GOT3 (cell line): ENCODE measurements at places on chromosomes 2 and 18.
A peak's percentile ranks its signal among the peaks of the same experiment; 100 is the strongest.

GRCh38 chr2:156526950-156527636 lies 90.9 kb downstream of the GPD2 start:
- DNase-seq = no peak

DNA sequence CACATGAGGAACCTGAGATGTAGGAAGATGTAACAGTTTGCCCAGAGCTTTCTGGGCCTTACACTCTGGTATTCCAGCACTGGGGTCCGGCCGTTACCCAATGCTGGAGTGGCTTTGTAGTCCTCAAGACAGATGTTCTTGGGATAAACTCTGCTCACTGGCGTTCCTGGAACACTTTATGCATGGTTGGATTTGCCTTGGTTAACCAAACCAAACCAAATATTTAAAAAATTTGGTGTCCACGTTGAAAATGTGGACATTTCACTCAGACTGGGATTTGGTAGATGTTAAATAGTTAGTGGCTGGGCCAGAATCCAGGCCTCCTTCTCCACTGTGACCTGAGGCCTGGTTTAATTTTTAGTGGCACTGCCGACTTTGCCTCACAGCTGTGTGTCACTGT lies 81.5 kb downstream of the ACOXL start:
- DNase-seq = no peak

- DNase-seq = peak; percentile 8
These were observed at the start of gene ALK for GRCh38 chr2:29921560-29921915. Gene ALK, minus strand, starts transcription at chr2:29921586. Its CDS starts 927 bp downstream, at chr2:29920659.

DNA sequence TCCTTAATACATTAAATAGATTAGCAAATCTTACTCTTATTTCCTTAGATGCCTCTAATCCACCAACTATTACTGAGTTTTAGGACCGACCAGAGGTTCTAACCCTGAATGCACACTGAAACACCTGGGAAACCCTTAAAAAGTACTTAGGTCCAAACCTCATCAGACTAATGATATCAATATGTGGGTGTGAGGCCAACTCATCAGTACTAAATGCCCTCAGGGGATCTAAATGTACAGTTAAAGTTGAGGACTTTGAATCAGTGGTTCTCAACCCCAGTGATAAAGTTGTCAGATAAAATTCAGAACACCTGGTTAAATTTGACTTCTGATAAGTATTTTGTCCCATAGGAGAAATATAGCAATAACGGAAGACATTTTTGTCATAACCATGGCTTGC lies 20.9 kb downstream of the MMADHC start:
- no peak for DNase-seq

GRCh38 chr2:205850611-205851010 lies 168.3 kb downstream of the NRP2 start:
- DNase-seq = no peak

- DNase-seq = no peak
These were observed 144.8 kb upstream of the CYP26B1 start for GRCh38 chr2:72292433-72292832.

DNA sequence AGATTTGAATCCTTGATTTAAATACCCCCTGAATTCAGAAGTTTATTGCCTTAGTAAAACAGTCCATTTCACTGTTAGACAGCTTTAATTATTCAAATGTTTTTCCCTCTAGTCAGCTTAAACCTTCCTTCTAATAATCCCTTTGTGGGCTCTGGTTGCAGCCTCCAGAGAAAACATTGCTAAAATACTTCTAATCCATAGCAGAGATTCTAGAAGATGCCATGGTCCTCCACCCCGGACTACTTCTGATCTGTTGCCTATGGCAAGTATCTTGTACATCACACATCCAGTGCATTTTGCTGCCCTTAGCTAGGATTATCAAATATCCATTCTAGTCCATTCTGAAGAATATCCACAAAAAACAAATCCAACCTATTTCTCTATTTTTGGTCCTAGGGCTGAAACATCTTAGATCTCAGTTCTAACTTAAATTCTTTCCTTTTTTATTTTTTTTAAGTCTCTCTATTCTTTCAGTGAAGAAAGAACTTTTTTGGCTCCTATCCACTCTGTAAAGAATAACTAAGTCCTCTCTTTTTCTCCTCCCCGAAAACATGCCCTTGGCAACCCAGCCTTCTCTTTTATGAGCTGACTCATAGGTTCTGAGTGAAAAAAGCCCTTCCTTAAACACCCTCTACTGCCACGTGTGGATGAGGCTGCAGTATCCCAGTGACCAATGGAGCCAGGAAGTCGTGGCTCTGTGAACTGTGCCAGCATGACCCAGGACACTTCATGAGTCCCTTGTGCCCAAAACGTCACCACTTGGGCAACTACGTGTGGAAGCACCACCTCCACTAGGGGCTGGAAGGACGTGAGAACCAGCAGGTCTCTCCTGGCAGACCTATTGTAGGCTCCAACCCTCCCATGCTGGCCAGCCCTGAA lies 349.8 kb downstream of the TNS1 start:
- peak; percentile 71 for DNase-seq

DNA sequence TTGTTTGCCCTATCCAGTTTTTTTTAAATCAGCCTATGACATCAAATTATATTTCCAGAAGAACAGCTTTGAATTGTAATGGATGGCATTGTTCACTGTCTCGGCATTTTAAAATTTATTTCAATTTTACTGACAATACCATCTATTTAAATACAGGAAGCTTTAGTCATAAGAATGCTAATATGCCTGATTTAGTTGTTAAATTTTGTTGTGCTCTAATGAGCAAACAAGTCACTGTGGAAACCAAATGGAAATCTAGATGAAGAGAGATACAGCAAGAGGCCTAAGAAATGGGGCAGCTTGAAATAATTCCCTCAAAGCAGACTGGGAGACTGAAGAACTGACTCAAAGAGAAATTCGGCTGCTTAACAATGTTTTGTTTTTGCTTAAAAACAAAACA lies 76.8 kb downstream of the OSBPL6 start:
- DNase-seq = no peak

GRCh38 chr2:45265336-45265735 lies 256.1 kb upstream of the SIX2 start:
- DNase-seq = no peak

DNA sequence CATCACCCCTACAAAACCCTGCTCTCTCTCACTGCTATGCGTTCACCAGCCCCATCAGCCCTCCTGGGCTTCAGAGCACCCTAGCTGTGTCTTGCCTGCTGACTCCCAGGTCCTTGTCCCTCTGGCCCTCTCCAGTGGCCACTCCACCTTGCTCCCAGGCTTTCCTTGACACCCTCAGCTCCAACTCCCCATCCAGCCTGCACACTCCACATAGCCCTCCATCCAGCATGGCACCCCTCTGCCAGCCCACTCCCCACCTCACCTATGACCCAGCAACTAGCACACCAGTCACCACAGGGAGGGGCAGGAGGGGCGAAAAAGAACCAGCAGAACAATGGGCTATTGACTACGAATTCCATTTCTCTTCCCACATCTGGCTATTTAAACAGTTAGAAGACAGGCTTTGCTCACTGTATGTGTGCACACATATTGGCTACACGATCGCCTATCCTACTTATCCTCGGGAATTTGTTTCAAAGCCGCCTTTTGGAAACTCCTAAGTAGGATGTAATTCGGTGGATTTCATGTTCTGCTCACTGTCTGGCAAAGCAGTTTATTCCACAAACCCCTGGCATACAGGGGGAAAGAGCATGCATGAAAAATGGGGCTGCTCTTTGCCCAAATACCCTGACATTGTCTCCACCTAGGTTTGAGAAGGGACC lies 195.3 kb downstream of the SMAD2 start:
- DNase-seq = no peak

DNA sequence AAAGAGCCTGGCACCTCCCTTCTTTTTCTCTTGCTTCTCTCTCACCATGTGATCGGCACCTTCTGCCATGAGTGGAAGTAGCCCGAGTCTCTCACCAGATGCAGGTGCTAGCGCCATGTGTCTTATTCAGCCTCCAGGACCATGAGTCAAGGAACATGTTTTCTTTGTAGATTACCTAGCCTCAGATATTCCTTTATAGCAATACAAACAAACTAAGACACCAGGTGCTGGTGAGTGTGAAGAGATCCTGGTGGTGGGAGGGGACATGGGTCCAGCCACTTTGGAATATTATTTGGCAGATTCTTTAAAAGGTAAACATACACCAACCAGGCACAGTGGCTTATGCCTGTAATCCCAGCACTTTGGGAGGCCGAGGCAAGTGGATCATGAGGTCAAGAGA lies 5.9 kb upstream of the USP40 start:
- DNase-seq = no peak

- no peak for DNase-seq
These were observed 8.7 kb upstream of the AAK1 start for GRCh38 chr2:69652206-69652605.

DNA sequence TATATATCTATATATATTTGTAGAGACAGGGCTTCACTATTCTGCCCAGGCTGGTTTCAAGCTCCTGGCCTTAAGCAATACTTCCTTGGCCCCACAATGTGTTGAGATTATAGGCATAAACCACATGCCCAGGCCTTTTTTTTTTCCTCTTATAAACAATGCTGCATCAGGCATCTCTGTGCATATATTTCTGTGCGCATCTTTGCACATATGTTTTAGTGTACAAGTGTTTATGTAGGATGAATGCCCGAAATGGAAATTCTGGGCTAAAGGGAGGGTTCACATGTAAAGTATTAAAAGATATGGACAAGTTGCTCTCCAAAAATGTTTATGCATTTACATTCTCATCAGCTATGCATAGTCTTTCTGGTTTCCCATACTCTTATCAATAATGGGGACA lies 183.2 kb upstream of the SPRED2 start:
- no peak for DNase-seq

DNA sequence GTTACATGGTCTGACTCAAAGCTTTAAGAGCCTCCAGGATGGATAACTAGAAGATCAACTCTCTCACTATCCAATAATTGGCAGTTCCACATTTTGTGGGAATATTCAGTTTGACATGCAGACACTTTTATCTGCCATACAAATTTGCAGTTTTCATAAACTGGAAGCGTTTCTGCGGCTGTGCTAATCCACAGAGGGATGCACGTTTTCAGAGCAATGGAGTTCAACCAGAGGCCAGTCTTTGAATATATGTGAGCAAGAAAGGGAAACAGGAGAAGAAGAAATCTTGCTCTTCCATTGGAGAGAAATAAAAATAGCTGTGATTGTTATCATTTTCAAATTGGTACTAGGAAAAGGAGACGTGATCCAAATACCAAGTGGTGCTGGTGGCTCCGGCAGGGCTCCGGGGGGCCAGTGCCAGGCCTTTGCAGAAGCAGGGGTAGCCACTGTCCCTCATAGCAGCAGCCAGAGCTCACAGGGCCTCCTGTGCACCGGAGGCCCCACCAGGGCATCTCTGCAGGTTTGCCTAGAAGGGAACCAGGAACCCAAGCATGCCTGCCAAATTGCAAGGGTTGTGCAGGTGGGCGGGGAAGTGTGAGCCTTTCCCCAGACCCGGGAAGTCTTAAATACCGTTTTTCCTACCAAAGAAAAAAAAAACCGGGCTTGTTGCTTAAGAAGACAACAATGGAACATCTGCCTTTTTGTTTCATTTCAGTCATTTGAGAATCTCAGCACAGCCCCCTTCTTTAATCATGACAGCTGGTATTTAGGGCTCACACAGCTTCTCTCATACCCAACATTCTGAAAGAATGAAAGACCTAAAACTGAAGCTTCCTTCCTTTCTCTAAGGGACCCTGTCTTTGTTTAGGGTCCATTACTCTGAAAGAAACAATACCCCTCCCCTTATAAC lies 791.1 kb upstream of the SOX11 start:
- no peak for DNase-seq

GRCh38 chr2:227153307-227153706 lies 10.7 kb downstream of the COL4A4 start:
- no peak for DNase-seq

GRCh38 chr2:143429932-143430679 lies 300.9 kb downstream of the ARHGAP15 start:
- no peak for DNase-seq

GRCh38 chr2:194095359-194095758 lies 1561.7 kb upstream of the SLC39A10 start:
- DNase-seq = no peak

GRCh38 chr2:229273723-229274338 lies 2.7 kb upstream of the PID1 start:
- DNase-seq = no peak

- no peak for DNase-seq
These were observed 181.7 kb upstream of the ALPP start for GRCh38 chr2:232196802-232197201.

DNA sequence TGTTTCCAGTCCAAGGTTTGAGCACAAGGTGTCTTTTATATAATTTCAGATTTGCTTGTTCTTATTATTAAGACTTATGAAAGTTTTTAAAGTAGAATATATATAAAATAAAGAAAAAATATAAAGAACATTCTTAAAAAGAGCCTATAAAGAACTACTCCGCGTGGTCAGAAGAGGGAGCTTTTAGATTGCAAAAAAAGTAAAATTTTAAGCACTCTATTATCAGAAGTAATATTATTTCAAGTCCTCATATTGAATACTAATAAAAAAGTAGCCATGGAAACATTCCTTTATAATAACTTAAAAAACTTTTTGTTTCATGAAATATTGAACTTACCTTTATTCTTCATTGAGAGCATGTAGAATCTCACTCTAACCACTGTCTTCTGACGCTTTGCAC lies 51.4 kb downstream of the LINC00305 start:
- DNase-seq = no peak
